Lower leg skin (tissue), 4 donors: ENCODE measurements at places on chromosomes 2 and 18. TPM values are rescaled to one million over a fixed set of nuclear protein-coding genes. Genes with fewer than 3 reads are reported as not detected.

DNA sequence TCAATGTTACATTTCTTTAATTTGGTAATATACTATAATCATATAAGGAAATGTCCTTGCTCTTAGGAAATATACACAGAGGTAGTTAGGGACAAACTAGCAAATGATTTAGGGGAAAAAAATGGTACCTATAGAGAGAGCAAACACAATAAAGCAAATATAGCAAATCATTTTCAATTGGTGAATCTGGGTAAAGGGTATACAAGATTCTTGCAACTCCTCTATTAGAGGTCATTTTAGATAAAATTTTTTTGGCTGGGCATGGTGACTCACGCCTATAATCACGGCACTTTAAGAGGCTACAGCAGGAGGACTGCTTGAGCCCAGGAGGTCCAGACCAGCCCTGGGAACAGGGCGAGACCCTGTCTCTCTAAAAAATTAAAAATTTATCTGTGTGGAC is 44.4 kb downstream of the STRN start:
- DNase-seq, result no peak

- no peak for DNase-seq
Measured at GRCh38 chr2:95025406-95026319, at the start of gene MAL. MAL (plus strand) TSS chr2:95025708; CDS start chr2:95025793, 85 bp downstream.

GRCh38 chr2:8851811-8852560 is 14.6 kb upstream of the KIDINS220 start:
- DNase-seq, result no peak

DNA sequence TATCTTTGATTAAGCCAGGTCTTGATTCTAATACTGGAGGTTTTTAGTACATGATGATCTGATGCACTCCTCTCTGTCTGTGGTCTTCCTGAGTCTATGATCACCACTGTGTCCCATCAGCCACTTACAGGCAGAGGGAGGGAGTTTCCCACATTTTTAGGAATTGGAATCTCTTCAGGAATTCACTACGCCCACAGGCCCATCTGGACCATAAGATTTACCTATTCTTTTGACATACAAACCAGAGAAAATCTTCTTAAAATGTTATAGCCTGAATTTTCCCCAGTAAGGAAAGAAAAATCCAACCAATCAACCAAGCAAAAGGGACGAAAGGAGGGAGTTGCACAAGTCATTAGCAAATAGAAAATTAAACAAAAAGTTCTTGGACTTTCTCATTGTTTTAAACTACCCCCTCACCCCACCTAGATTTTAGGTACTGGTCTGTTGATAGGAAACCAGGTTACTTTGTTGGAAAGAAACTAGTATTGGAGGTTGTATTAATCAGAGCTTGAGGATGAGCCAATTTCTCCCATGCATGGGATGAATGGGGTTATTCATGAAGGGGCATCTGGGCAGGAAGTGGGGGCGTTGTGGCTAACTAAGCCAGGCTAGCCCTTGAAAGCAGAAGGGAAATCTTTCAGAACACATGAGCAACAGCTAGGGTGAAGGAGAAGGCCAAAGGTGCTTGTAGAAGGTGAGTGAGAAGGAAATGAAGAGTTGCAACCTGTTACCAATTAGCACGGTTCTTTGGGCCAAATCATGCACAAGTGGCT is 328.2 kb upstream of the MEX3C start:
- DNase-seq, result no peak

- DNase-seq, result peak; percentile 75
Measured at GRCh38 chr2:130760754-130761751, 5.7 kb downstream of the AMER3 start.

The DNAJC27 gene
- total RNA-seq, result 14.0 TPM

The STAT4 gene
- total RNA-seq, result 4.3 TPM

The DGUOK gene
- total RNA-seq, result 44.5 TPM
